ENCODE measurements at places on chromosomes 11 and 22. TPM values are rescaled to one million over a fixed set of nuclear protein-coding genes. Genes with fewer than 3 reads are reported as not detected.

DNA sequence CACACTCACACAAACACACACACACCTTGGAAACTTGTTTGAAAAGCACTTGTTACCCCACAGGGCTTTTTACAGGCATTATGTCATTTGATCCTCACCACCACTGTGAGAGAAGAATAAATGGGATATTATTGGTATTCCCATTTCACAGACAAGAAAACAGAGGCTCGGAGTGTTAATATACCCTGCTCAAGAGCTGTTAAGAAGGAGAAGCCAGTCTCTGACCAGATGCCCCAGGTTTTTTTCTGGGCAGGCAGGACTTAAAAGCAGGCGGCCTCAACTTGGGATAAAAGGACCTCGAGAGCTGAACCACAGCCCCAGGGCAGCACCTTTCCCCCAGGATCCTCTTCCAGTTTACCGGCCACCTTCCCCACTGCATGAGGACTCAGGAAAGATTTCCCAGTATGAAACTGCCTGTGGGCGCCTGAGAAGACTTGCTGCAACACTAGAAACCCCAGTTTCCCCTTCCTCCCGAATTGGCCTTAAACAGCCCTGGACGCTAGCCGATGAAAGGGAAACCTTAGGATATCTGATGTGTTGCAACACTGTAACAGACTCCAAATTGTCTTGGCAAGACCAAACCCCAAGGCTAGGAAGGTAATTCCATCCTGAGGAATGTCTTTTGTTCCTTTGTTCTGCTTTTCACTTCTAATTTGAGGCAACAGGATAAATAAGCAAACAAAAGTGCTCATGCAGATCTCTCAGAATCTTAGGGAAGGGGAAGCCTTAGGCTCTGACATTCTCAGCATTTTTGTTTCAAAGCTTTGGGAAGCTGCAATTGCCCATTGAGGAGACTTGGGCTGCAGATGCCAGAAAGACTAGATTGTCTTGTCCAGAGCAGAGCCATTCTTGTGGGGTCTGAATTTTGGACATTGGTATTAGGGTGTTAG lies 173.5 kb downstream of the TRIM29 start:
- no peak for DNase-seq
- no peak overlapping the region for H3K4me3 ChIP-seq
- H3K36me3 ChIP-seq: no peaks in the 10 kb centered on the region
- no peaks in the 10 kb centered on the region for H3K4me1 ChIP-seq
- H3K27me3 ChIP-seq: no peaks in the 10 kb centered on the region
- H3K27ac ChIP-seq: no peak overlapping the region

- H3K36me3 ChIP-seq: no peaks in the 10 kb centered on the region
Measured at GRCh38 chr11:128291007-128291406, 296.4 kb downstream of the ETS1 start.

DNA sequence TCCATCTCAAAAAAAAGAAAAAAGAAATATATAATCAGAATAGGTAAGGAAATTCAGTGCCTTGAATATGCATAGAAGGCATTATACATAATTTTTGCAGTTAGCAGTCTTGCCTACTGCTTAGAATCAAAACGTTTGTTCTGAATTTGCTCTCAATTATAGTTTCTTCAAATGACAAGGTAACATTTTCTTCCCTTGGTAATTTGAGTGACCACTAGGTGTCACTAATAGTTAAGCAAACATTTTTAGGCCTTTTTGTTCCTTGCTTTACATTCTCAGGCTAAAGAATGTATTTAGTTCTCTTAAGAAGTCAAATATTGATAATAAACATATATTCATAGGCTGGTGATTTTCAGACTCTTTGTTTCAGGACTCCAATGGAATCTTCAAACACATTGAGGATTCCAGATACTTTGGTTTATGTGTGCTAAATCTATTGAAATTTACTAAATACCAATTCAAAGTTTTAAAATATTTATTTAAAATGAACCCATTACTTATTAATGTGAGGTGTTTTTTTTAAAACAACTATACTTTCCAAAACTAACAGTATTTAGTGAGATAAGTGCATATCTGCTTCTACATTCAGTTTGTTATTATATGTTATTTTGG lies 55.0 kb upstream of the DEPDC7 start:
- H3K27me3 ChIP-seq: no peaks in the 10 kb centered on the region
- no peak overlapping the region for H3K4me3 ChIP-seq
- H3K4me1 ChIP-seq: no peaks in the 10 kb centered on the region
- H3K36me3 ChIP-seq: no peaks in the 10 kb centered on the region
- no peak for DNase-seq

DNA sequence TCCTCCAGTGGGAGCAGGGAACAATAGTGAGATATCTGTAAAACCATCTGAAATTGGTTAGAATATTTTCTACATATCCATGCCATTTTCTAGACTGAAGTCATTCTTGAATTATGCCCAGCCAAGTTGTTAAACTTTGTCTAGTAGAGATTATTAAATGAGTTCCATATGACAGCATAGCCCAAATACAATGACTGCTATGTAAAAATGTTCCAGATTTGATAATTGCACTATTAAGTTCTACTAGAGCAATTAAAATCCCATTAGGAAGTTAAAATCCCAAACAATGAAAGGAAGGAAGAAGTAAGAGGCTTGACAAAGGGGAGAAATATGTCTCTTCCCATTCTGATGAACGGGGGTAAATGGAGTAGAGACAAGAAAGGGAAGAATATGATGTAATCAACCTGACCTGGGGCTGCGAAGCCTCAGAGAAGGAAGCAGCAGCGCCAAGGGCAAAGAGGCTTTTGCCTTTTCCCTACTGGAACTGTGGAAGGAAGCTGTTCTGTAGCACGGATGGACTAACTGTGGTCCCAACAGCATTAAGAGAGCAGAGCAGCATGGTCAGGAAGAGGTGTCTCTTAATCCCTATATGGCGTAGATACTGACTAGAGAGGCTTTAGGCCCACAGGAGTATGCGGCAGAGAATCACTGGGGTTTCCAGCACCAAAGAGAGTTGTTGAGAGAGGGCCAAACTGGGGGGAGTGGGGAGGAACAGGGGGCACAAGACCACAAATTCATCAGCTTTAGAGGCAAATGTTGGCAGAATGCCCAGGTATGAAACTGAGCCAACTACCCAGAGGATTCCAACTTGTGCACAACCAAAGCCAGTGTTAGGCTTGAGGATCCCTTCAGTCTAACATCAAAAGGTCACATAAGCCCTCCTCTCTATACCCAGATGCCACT lies 26.7 kb downstream of the RRP8 start:
- no peaks in the 10 kb centered on the region for H3K36me3 ChIP-seq
- no peak overlapping the region for H3K27ac ChIP-seq
- no peak for DNase-seq
- no peak overlapping the region for H3K4me3 ChIP-seq

GRCh38 chr11:5596607-5597201 lies at the start of gene TRIM6:
Gene TRIM6 (plus strand): TSS chr11:5596637. CDS start chr11:5596898, 261 bp downstream.
- peaks cover 13% of the 10 kb centered on the region for H3K4me1 ChIP-seq
- no peaks in the 10 kb centered on the region for H3K27me3 ChIP-seq
- peak; percentile 77 for DNase-seq
- peak within 1 kb of the TSS; percentile 38 for H3K27ac ChIP-seq
- H3K4me3 ChIP-seq: peak within 1 kb of the TSS; percentile 45

DNA sequence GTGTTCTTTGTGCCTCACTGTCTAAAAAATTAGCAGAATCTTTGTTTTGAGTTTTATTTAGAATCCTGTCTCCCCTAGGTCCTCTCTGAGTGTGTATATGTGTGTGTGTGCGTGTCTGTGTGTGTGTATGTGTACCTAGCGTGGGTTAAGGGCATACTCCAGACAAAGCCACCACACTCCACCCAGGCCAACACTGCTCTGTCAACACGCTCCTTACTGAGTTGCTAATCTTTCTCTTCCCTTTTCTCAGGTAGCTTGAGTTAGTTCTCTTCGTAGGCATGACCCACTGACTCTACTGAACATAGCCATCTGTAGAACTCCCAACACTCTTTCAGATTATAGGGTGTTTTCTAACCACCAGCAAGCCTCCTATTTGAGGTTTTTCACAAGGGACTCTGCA lies 131.1 kb downstream of the LRRC4C start:
- no peak overlapping the region for H3K4me3 ChIP-seq
- H3K27ac ChIP-seq: no peak overlapping the region
- H3K4me1 ChIP-seq: no peaks in the 10 kb centered on the region
- DNase-seq: no peak
- no peaks in the 10 kb centered on the region for H3K36me3 ChIP-seq
- no peaks in the 10 kb centered on the region for H3K27me3 ChIP-seq

- no peak overlapping the region for H3K4me3 ChIP-seq
- no peak for DNase-seq
- H3K36me3 ChIP-seq: no peaks in the 10 kb centered on the region
- H3K27me3 ChIP-seq: no peaks in the 10 kb centered on the region
- no peak overlapping the region for H3K27ac ChIP-seq
Measured at GRCh38 chr11:14393129-14393528, 34.1 kb upstream of the RRAS2 start.

DNA sequence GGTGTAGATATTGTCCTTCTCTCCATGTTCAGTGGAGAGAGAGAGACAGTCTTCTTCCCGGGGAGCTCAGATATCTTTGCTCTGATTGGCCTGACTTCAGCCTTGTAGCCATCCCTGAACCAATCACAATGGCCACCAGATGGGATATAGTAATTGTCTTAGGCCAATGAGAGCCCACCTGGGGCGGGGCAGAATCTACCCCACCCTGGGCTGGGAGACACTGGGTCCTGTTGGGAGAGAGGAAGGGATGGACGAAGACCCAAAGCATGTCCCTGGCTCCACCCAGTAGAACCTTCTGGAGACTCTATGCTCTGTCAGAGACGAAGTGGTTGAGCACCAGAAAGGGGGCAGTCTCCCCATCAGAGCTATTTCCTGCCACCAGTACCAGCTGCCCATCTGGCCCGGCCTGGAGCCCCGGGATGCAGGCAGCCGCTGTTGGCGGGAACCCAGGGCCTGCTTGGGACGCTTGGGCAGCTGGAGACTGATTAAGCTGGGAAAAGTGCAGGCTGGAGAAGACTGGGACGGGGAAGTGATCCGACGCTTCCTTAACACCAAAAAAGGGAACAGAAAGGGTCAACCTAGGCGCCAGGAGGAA lies 31.6 kb upstream of the CBX7 start:
- no peaks in the 10 kb centered on the region for H3K27me3 ChIP-seq
- H3K4me3 ChIP-seq: no peak overlapping the region
- H3K4me1 ChIP-seq: peaks cover 10% of the 10 kb centered on the region
- no peaks in the 10 kb centered on the region for H3K36me3 ChIP-seq
- peak; percentile 28 for DNase-seq

DNA sequence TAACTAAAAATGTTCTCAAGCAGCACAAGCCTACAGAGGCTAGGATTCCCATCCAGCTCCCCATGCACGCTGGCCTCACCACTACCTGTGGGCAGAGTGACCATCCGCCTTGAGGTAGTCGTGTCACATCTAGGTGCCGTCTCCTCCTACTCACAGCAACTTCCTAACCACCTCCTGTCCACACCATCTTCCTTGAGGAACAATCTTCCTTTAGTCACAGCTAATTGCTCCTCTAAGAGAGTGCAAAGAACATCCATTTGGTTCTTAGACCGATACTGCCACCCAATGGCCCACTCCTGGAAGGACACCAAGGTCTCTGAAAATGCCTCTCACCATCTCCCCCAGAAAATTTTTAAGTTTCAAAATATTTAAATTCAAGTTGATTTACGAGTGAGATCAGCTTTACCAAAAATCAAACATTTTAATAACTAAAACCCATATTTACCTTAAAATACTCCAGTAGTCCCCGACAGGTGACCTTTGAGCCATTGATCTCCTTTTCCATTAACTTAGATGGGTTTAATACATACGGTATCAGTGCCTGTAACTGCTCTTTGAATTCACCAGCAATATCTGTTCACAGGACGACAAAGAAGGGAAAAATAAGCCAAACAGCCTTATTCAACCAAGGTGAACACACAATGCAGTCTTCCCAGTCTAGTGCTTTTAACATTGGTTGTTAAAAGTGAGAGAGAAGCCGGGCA lies 21.7 kb upstream of the PLAAT3 start:
- no peak overlapping the region for H3K27ac ChIP-seq
- peak; percentile 83 for DNase-seq
- H3K36me3 ChIP-seq: peaks cover 48% of the 10 kb centered on the region
- H3K4me3 ChIP-seq: no peak overlapping the region

DNA sequence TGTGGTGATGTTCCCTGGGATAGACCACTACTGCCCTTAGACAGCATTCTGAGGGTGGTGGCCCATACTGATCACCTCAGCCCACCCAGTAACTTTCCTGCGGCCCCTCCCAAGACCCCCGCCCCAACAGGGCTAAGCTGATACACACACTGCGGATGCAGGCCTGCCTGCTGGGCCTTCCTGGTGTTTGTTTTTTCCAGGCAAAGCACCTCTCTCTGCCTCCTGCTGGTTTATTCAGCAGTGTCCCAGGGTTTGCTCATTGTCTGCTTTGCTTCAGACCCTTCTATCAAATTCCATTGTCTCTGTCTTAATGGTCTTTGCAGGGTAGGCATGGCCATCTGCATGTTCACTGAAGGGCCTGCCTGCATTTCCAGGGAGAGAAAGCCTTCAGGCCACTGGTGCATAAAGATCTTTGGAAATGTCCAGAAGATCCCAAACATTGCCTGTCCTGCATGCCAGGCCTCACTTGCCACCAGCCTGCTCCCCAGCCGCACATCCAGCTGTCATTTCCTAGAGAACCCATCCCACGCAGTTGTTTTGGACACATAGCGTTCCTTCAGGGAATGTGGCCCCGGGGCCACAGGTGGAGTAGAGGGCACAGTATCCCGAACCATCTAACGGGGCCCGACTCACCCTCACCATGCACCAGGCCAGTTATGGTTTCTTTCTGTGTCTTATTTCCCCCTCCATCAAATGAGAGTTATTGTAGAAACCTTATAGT lies 50.2 kb downstream of the BCR start:
- no peaks in the 10 kb centered on the region for H3K27me3 ChIP-seq
- no peaks in the 10 kb centered on the region for H3K36me3 ChIP-seq
- DNase-seq: no peak
- H3K4me1 ChIP-seq: peaks cover 29% of the 10 kb centered on the region
- H3K27ac ChIP-seq: no peak overlapping the region

- DNase-seq: no peak
- H3K27ac ChIP-seq: no peak overlapping the region
- no peaks in the 10 kb centered on the region for H3K36me3 ChIP-seq
- peaks cover 32% of the 10 kb centered on the region for H3K4me1 ChIP-seq
- H3K4me3 ChIP-seq: no peak overlapping the region
- no peaks in the 10 kb centered on the region for H3K27me3 ChIP-seq
Measured at GRCh38 chr11:17511571-17511970, 32.6 kb downstream of the USH1C start.

Gene TSKU
- total RNA-seq: 17.5 TPM

Gene SERPIND1
- total RNA-seq: not detected

Gene PRODH
- 2.7 TPM for total RNA-seq

All from adrenal gland (tissue), 19 donors.